ENCODE measurements at places on chromosomes 2 and 18. TPM values are rescaled to one million over a fixed set of nuclear protein-coding genes. Genes with fewer than 3 reads are reported as not detected.

GRCh38 chr18:63085611-63086010 lies 234.0 kb downstream of the BCL2 start:
- no peak for DNase-seq

The LYG2 gene
- 0.46 TPM for polyA plus RNA-seq

GRCh38 chr2:100064592-100065428 lies 77.6 kb downstream of the AFF3 start:
- no peak for DNase-seq

The PTPRM gene
- polyA plus RNA-seq = 92.6 TPM

DNA sequence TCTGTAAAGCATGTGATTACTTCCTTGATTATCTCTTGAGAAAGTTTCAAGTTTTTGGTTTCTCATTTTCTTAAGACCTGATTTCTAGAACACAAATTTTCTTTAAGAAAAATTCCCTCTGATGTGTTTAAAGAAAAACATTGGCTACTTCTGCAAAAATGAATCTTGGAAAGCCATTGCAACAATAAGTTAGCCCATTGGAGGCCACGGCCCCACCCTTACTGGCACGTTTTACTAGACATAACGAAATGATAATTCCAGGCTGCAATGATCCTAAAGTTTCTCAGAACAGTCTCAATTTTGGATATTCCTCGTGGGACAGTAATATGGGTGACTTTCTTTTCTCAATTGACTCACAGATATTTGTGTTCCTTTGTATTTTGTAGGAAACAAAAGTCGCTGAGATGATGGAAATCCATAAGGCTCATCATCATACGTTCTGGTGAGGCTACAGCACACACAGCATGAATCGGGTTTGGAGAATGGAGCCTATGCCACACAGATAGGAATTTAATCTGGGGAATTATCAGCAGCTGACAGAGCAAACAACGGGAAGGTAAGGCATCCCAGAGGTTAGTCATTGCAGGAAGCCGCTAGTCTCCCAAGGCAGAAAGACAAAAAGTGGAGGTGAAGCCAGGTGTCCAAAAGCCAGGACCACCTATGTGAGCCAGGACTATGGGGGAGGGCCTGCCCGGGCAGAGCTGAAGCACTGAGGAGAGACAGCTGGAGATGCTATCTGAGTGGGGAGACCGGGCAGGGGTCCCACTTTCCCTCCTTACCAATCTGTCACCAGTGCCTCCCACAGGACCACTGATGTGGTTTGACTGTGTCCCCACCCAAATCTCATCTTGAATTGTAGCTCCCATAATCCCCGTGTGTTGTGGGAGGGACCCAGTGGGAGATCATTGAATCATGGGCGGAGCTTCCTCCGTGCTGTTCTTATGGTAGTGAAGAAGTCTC lies 35.9 kb downstream of the SOWAHC start:
- DNase-seq = no peak

The PTPRN gene
- polyA plus RNA-seq = 0.16 TPM

GRCh38 chr2:71206271-71206670 lies 20.6 kb downstream of the PAIP2B start:
- DNase-seq = no peak

GRCh38 chr2:98663511-98664090 lies 55.2 kb downstream of the UNC50 start:
- no peak for DNase-seq

DNA sequence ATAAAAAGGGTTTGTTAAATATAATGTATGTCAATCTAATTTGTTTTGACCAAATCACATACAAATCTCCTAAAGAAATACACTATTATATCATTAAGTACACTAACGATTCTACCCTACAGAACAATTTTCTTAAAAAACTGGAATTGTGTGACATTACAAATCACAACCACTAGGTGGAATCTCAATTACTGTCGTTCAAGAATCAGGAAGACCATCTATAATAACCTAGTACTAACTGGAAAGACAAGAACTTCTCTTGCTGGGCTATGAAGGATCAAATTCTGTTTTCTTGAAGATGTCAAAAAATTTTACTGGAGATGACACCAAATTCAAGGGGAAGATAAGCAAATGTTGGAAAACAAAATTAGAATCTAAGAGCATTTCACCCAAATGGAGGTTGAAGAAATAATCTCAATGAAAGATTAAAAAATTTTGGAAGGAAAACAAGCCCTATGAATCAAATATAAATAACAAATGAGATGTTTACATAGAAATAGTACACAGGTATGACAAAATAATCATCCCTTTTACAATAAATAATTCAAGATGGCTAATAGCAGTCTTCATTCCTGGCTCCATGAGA lies 110.9 kb downstream of the STK39 start:
- DNase-seq = no peak

DNA sequence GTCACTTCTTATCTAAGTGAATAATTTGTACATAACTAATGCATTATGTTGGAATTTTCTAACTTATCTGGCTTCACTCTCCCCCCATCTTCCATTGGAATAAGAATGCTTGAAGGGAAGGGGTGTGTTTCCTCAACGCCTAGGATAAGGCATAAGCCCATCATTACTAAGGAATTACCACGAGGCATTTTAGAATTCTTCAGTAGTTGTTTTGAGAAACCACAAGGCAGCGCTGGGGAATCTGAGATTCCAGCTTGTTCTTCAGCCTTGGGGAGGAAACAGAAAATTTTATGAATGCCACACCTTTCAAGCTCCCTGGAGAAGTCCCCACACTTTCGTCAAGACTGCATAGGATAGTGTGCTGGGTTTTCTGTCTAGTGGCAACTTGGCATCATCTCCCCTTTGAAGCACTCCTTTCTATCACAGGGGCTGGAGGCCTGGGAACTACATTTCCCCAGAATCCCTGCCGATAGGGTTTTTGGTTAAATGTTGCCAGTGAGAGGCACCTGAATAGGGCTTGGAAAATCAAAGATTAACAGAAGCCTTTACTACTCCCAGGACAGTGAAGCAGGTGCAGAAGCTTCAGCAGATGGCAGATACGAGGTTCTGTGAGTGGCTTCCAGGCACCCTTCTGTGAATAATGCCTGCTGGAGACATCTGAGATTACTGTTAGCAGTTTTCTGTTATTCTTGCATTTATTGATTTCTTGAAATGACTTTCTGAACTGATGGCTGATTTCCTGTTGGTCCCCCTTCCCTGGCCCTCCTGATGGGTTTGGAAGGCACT lies 192.7 kb upstream of the REV1 start:
- DNase-seq = no peak

DNA sequence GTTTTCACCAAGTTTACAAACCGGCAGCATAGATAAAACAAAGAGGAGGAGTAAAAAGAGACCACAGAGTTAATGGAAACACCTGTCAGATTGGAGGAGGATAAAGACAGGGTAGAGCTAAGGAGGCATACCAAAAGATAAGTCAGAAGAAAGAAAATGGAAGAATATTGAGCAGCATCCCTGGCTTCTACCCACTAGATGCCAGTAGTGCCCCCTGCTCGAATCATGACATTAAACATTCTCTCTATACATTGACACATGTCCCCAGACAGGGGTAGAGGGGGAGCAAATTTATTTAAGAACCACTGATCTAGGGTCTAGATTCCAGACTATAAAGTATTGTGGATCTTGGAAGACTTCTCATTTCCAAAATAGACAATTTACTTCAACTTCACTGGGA lies 159.8 kb upstream of the ETAA1 start:
- no peak for DNase-seq

The BOK gene
- 30.2 TPM for polyA plus RNA-seq

The HNMT gene
- 63.9 TPM for polyA plus RNA-seq

- no peak for DNase-seq
Observed at GRCh38 chr18:37055137-37055802, 226.3 kb downstream of the KIAA1328 start.

DNA sequence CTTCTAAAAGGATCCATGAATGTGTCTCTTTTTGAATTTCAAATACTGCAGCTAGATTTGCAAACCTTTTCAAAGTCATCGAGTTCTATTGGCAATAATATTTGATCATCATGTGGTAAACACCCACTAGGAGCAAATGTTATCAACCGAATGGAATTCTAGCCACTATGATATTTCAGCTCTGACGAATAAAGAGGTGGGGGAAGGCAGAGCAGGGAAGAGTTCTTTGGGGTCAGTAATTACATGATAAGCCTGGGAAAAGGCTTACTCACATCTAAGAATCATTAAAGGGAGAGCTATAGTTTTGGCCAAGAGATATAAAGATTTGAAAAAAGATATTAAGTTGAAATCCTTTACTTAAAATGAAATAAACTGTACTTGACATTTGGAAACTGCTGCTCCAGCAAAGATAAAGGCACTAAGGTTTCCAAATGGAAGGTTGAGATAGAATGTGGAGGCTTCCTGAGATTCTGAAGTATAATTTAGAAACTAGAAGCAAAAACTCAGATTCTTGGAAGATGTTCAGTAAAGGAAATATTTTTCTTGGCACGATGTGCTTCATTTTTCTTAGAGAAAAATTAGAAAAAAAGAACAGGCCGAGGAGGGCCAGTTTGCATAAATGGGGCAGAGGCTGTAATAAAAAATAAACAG lies 104.7 kb upstream of the ARHGAP28 start:
- no peak for DNase-seq
